ENCODE measurements at places on chromosomes 4 and X.

- DNase-seq: no peak
Measured at GRCh38 chr4:55071951-55072350, 53.4 kb downstream of the KDR start.

- DNase-seq: no peak
Measured at GRCh38 chr4:145804116-145804515, 124.2 kb downstream of the C4orf51 start.

GRCh38 chr4:110415041-110415440 is 60.9 kb upstream of the ENPEP start:
- DNase-seq: no peak

DNA sequence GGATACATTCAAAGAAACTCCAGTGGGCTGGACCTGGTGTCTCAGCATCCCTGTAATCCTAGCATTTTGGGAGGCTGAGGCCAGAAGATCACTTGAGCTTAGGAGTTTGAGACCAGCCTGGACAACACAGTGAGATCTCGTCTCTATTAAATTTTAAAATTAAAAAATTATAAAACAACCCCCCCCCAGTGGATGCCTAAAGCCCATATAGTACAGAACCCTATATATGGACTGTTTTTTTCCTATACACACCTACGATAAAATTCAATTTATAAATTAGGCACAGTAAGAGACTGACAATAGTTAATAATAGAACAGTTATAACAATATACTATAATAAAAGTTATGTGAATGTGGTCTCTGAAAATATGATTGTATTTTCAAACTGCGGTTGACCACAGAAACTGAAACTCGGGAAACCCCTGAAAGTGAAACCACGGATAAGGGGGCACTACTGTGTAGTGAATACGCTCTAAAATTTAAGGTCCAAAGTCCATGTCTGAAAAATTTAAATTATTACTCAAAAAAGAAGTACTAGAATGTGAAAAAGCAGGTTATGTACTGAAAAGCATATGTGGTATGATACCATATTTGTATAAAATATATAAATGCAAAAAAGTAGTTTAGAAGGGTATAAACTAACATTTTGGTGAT is 2.0 kb downstream of the SMIM14 start:
- no peak for DNase-seq

GRCh38 chr4:134865675-134866074 is 664.1 kb upstream of the PABPC4L start:
- no peak for DNase-seq

DNA sequence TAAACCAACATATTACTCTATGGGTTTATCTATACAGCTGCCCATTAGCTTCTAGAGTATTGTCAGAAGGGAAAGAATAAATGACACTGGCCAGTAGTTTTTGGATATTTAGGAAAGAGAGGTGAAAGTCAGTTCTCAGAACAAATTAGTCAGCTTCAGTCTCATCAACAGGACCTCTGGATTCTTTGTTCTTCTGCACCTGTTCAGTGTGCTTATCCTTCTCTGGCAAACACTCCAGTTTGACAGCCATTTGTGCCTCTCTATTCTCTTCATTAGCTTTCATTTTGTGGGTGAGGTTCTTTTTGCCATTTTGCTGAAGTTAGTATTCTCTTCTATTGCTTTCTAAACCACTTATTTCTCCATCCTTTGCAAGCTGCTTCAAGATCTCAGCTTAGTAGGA is 107.0 kb downstream of the PCDH18 start:
- no peak for DNase-seq

DNA sequence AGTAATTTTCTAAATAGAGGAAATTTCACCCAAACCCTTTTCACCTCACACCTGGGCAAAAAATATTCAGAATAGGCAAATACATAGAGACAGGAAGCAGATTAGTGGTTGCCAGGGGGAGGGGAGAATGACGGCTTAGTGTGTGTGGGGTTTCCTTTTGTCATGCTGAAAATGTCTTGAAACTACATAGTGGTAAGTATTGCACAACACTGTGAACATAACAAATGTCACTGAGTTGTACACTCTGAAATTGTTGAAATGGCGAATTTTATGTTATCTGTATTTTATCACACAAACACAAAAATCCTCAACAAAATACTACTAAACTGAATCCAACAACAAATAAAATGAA is 60.7 kb upstream of the PLAC1 start:
- DNase-seq: no peak

DNA sequence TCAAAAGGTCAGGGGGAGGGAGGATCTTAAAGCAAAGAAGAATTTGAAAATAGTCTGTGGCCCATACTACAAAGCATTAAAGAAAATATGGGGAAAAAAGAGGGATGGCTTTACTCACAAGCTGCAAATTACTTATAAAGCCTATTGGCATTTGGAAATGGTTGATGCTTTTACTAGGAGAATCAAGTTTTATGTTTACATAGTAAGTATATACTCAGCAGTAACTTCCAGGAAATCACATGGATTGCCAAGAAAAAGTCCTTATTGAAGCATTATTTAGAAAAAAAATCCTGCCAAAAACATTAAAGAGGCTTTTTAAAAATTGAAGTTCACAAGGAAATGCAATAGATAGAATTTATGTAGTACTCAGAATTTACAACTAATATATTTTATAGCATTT is 8.4 kb upstream of the SH3RF1 start:
- no peak for DNase-seq

DNA sequence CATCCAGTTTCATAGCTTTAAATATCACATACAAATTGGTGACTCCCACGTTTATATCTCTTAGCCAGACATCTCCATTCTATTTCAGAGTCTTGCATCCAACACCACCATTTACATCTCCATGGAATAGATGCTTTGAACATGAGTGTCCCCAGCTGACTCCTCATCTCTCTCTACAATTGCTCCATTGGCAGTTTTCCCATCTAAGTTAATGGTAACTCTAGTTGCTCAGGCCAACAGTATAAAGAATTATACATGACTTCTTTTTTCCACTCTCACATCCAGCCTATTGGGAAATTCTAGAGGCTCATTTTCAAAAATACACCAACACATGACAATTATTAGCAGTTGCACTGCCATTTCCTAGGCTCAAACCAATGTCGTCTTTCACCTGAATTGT is 388.2 kb downstream of the STIM2 start:
- DNase-seq: no peak

DNA sequence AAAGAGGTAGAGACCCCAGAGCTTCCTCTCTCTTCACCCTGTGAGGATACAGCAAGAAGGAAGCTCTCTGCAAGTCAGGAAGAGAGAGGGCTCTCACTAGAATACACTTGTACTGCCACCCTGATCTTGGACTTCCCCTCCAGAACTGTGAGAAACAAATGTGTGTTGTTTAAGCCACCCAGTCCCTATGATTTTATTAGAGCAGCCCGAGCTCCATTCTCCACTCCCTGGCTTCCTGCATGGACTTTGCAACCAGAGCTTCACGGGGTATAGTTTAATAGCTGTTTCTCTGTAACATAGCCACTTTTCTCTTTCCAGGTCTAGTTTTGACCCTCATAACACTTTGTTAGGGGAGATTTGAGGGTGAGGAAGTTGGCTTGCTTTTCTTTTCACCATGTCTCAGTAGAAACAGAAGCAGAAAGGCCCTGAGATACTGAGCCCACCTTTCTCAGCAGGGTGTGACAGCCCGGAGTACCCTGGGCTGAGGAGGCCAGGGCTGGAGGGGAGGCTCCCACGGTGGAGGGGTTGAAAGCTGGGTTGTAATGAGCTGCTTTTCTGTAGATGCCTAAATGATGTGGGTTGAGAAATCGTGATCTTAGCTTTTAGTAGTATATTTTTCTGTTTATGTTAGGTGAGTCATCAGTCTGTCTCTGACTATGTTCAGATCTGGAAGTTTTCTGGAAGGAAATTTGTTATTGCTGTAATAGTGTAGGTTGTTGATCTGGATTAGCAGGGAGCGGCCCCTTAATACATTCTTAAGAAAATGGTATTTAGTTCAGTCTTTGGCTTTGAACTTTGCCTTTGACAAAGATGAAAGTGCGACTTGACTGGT is 118.6 kb downstream of the PTTG2 start:
- no peak for DNase-seq

GRCh38 chrX:17820100-17820499 is 41.0 kb downstream of the RAI2 start:
- DNase-seq: no peak

DNA sequence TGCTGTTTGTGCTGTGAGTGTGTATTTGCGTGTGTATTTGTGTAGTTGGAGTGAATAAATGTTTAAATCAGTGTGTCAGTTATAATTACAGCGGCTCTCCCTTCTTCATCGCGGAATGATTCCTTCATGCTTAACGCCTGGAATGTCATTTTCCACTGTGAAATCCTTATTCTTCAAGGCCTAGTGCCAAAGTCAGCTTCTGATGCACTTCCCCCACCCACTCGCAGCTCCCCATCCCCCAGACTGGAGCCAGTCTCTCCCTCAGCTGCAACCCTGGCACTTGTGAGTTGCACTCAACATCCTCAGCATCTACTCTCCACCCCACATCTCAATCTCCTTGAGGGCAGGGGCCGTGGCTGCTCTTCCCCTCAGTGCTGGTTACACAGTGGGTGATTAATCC is 583.0 kb downstream of the BCOR start:
- no peak for DNase-seq

- DNase-seq: no peak
Measured at GRCh38 chr4:182174979-182175378, 68.2 kb upstream of the TENM3 start.

DNA sequence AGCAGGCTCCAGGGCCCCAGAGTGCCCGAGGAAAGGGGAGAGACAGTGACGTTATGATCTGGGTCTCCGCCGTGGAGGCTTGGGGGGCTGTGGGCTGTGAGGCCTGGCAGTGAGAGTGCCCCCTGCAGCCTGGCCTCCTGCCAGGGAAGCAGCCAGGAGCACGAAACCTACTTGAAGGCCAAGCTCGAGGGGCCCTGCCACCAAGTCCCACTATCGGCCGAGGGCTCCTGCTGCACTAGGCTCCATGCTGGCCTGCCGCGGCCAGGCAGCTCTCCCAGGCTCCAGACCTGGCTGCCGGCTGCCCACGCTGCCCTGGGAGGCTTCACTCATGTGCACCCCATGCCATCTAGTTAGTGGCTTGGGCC is 18.7 kb downstream of the FLNA start:
- DNase-seq: no peak

GRCh38 chr4:157832596-157832995 is 340.2 kb downstream of the GASK1B start:
- no peak for DNase-seq

GRCh38 chrX:20529711-20530110 is 263.0 kb upstream of the RPS6KA3 start:
- no peak for DNase-seq

- DNase-seq: no peak
Measured at GRCh38 chr4:142230991-142231390, 594.6 kb downstream of the IL15 start.

GRCh38 chr4:36303426-36304137 is 22.2 kb downstream of the DTHD1 start:
- DNase-seq: no peak

DNA sequence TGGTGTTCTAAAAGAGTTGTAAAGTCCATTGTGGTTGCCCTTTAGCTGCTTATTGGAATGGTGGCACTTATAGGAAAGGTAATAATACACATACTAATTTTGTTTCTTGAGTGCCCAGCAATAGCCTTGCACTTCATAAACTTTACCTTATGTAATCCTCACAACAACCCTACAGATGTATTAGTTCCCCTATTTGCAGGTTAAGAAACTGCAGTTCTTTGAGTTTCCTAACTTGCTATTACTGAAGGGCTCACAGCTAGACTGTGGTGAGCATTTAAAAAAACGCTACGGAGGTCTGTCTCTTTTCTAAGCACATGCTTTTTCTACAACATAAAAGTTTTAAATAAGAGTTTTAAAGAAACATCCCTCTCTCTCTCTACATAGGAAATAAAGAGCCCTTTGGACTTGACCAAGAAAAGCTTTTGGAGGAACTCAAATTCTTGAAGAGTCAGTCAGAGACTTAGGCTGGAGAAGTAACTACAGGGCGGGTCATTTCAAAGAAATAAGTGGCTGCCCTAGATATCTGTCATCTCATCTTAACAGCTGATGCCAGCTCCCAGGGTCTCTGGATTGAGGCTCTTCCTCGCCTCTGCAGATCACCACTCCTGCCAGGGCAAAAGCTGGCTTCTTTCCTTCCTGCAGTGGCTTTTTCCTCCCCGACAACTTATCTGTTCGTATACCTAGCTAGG is 42.0 kb upstream of the FBXW7 start:
- DNase-seq: no peak

- DNase-seq: no peak
Measured at GRCh38 chr4:92381616-92382015, 77.8 kb downstream of the GRID2 start.

- no peak for DNase-seq
Measured at GRCh38 chr4:137927972-137928371, 314.2 kb downstream of the SLC7A11 start.

DNA sequence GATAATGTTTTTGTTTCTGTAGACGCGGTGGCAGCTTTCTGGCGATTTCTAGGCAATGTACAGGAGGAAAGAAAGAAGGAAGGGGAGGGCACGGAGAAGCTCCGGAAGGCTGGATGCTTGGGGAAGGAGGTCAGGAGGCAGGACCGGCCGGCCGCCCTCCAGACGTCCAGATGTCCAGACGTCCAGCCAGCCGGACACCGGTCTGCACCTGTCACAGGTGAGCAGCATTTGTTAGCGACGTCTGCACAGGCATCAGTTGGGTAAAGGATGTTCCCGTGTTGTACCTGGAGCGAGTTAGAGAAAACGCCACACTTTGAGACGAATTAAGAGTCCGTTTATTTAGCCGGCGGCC is 90.0 kb upstream of the PPP2R3B start:
- DNase-seq: no peak

DNA sequence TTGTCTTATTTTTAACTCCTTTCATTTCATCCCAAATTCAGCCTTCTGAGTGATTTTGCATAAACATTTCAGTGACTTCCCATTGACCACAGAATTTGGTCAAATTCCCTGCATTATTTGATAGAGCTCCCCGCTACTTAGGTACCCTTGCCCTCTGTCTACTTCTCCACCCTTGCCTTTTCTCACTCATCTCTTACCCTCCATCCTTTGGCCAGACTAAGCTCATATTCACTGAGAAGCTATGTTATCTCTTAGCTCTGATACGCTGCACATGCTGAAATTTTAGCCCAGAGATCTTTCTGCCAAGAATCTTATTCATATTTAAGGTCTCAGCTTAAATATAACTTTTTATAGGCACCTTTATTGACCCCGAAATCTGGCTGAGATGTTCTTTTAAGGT is 1031.9 kb downstream of the ADGRL3 start:
- no peak for DNase-seq

DNA sequence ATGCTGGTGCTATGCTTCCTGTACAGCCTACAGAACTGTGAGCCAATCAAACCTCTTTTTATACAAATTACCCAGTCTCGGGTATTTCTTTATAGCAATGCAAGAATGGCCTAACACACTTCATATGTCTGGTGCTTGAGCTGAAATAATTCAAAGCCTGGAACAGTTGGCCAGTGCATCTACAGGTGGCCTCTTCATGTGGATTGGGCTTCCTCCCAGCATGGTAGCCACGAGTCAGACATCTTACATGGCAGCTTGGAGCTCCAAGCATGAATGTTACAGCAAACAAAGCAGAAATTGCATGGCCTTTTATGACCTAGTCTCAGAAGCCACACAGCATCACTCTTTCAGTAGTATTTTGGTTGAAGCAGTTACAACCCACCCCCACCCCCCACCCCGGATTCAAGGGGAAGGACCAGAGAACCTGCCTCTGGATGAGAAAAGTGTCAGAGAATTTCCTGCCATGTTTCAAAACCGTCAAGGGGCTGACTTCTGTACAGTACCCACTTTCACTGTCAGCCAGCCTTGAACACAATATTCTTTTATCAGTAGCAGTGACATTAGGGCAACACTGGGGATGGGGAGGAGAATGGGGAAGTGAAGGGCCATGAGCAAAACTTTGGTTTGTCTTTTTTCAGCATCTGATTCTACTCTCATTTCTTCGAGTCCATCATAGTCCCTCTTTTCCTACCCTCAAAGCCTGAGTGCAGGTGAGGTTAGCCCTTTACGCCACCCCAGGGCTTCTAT is 368.7 kb downstream of the BCOR start:
- no peak for DNase-seq

Data from activated CD8-positive, alpha-beta memory T cell treated with anti-CD3 and anti-CD28 coated beads for 48 hours (primary cell).